ENCODE measurements at places on chromosomes 4 and X.

DNA sequence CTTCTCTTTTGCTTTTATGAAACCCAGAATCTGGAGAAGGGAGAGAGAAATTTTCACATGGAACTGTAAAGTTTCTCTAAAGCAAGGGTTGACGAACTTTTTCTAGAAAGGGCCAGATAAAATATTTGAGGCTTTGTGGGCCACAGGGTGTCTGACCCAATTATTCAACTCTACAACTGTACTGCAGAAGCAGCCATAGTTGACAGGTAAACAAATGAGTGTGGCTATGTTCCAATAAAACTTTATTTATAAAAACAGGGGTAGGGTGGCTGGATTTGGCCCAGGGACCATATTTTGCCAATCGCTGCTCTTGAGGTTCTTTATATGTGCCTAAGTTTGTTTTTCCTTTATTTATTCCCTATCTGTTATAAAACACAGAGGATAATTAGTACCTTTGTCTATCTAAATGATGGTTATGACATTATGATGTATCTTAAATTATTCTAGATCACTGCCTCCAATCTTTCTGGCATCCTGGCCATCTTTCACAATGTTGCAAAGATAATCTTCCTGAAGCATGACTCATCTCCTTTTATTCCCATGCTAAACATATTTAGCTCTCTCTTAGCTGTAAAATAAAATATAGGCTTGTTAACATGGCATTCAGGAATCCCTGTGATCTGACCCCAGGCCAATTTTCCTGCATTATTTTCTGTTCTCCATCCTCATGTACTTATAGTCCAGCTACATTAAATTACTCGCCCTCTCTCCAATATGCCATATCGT is 106.8 kb upstream of the CBLL2 start:
- DNase-seq, result no peak

DNA sequence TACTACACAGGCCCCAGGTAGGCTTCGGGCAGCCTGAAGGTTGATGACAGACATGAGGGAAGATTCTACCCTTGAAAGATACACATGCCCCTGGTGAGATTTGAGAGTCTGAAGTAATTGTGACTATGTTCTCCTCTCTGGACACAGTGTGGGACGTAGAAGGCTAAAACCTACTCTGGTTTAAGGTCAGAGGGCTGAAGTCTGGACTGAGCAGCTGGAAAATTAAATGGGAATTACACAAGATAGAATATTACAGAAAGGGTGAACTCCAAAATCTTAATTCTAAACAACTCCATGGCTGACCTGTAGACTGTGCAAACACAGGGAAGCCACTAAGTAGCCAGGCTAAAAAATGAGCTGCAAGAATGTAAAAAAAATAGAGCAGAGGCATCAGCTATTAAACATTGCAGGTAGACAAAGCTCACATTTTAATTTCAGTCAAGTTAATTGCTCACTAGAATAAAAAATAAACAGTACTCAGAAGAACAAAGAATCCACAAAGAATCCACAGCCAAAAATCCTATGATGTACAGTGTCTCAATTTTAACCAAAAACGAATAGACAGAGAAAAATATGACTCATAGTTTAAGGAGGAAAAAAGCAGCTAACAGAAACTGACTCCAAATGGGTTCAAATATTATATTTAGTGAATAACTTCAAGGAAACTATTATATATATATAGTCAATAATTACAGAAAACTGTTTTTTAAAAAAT is 170.4 kb downstream of the PCDH18 start:
- no peak for DNase-seq

DNA sequence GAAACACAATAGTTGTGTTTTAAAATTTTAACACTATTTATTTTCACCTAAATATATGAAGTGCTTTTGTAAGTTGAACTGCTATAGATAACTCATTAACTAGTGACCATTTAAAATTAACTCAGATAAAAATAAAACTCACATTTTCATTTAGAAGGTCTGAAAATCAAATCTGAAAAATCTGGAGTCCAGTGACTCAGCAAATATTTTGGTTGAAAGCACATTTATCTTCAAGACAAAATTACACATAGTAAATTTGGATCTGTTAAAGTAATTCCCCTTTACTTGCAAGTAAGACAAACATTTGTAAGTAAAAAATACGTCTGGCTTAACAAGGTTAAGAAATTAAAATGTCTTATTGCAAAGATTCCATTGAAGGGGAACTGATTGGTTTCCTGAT is 589.1 kb downstream of the TRIML1 start:
- no peak for DNase-seq

DNA sequence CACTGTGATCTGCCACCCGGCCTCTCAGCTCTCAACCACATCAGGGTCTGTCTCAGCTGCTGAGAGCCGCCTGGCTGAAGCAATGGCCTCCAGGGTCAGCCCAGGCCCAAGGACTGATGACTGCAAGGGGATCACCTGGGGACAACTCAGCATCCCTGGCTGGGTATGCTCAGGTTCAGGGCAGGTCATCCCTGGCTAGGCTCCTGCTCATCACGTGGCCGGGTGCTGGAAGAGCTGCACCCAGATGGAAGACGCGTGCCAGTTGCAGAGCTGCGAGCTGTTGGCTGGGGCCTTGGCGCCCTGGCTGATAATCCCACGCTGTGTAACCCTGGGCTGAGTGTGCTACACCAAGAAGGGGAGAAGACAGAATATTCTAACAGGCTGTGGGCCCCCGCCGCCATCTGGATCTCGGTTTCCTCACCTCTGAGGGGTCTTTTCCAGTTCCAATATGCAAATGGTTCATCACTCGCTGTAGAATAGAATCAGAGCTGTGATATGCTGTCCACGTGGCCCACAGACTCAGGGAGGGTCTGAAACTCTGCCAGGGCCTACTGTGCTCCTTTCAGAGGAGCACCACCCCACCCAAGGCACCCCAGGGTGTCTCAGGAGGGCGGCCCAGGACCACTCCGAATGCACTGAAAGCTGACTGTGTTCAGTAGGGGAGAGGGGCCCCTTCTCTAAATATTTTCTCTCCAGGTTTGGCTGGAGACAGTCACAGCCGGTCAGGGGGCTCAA is 338.8 kb downstream of the BCOR start:
- no peak for DNase-seq

DNA sequence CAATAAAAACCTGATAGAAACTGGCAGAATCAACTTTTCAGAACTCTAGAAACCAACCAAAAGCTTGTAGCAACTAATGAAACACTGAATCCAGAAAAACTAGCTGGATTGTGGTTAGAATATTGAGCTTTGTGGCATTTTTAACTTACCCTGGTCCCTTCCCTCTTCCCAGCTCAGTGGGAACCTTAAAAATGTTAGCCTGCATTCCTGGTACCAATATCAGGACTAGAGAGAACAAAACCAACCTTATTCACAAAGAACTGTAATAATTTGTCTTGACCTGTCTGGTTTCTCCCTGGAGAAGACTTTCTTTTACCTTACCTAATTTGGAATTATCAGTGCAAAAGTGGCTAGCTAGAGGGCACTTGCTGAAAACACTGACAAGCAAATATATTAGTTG is 21.2 kb downstream of the SH3D19 start:
- no peak for DNase-seq

GRCh38 chrX:5155301-5155700 is 1073.4 kb downstream of the NLGN4X start:
- no peak for DNase-seq

- no peak for DNase-seq
Measured at GRCh38 chrX:143429131-143429530, 88.1 kb downstream of the SPANXN3 start.

- DNase-seq, result no peak
Measured at GRCh38 chr4:182827954-182828353, 89.2 kb downstream of the DCTD start.

- DNase-seq, result no peak
Measured at GRCh38 chr4:89134775-89135319, 23.5 kb downstream of the TIGD2 start.

DNA sequence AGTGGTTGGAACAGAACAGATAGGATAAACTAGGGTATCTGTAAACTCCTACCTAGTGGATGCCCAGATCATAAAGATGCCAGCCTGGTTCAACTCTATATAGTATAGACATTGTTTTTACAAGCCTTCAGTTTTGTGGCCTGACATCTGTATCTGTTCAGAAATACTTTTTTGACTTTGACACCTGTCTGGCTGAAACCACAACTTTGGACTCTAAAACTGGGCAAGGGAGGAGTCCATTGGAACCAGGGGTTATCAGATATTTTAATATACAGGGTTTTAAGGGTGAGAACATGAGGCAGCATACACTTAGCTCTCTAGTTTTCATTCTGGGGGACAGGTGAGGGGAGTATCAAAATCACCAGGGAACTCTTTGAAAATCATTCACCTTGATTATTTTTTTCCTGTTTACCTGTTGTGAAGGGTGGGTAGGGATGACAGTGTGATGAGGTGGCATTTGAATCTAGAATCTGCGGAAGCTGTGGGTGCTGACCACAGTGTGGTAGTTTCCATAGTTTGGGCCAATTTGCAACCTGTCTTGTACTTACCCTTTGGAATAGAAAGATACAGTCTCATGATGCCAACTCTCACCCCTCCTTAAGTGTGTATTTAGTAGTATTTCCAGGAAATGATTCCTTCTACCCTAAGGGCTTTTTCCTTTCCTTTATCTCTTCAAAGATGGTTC is 20.6 kb downstream of the GAB1 start:
- no peak for DNase-seq

GRCh38 chrX:23736030-23736429 is 7.0 kb downstream of the ACOT9 start:
- DNase-seq, result no peak

GRCh38 chrX:138034136-138034535 is 468.2 kb downstream of the ZIC3 start:
- peak; percentile 1 for DNase-seq

DNA sequence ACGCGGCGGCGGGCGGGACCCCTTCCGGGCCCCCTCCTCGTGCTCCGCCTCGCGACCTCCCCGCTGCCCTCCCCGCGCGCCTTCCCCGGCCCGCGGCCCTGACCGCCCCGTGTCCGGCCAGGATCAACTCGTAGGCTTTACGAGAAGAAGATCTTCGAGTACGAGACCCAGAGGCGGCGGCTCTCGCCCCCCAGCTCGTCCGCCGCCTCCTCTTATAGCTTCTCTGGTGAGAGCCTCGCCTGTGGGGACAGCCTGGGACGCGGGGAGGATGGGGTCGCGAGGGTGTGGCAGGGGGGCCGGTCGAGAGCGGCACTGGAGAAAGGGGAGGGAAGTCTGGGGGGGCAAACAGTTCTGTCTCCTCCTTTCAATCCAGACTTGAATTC is 465 bp downstream of the EMD start:
- DNase-seq, result no peak

DNA sequence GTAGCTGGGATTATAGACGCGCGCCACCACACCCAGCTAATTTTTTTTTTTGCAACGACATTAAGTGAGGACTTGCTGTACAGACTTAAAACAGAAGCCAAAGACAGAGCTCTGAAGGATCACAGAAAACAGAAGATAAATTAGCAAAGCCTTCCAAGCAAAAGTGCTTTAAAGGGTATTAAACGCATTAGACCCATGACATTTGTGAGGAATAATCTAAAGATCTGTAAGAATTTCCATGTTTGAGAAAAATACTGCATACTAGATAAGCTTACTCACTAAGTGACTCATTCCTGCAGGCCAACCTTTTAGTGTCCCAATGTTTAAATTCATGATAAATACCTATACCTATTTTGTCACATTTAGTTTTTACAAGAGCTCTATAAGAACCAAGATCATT is 27.4 kb downstream of the SMARCA1 start:
- no peak for DNase-seq

DNA sequence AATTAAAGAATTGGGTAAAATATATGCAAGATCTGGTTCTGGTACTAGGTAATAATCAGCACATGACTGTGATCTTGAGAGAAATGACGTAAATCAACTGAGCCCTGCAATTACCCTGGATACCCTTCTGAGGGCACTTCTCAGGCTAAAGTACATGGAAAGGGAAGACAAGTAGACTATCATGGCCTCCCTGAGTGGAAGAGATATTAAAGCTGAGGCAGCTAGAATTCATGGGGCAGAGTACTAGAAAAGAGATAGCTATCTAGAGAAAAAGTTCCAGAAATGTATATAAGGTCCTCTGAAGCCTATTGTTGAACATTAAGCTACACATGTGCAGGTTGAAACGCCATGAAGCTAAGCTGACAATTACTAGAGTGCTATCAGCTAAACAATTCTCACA is 249.6 kb downstream of the NKX6-1 start:
- DNase-seq, result no peak

DNA sequence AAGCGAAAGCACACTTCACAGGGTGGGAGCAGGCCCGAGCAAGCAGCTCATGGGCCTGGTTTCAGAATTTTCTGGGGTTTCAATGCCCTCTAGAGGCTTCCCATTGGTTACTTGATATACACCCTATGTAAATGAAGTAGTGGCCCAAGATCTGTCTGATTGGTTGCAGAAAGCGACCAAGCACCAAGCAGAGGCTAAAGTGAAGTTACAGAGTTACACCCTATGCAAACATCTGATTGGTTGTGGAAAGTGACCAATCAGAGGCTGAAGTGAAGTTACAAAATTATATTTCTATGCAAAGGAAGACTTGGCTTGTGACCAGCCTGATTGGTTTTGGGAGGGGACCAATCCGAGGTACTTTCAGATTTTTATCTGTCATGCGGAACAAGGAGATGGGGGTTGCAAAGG is 8.2 kb downstream of the FHIP1A start:
- DNase-seq, result no peak

DNA sequence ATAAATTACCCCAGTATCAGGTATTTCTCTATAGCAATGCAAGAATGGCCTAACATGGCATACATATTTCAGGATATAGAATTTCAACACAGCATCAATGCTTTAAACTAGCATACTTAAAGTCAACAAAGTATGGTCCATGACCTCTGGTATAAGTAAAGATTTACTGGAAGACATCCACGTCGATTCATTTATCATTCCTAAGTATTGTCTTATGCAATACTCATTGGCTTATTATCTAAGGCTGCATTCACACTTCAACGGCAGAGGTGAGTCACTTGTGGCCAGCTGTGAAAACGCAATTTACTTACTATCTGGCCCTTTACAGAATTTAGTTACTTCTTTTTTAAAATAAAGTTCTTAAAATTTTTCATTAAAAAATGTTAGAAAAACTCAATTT is 42.6 kb downstream of the ADGRA3 start:
- DNase-seq, result peak; percentile 66

- DNase-seq, result no peak
Measured at GRCh38 chr4:48121180-48121579, 12.9 kb downstream of the TXK start.

- no peak for DNase-seq
Measured at GRCh38 chr4:12499693-12500092, 984.4 kb downstream of the RAB28 start.

DNA sequence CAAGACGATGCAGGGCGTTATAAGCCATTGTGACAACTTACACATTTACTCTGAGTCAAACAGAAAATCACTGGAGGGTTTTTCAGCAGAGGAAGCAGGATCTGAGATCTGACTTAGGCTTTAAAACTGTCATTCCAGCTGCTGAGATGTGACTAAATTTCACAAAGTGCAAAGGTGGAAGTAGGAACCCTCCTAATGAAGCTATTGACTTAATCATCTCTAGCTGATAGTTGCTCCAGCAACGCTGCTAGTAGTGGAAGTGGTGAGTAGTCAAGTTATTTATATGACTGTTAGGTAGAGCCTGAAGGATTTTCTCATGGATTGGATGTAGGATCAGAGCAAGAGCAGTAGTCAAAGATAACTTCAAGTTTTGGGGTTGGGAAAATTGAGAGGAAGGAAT is 218.6 kb downstream of the GRID2 start:
- DNase-seq, result no peak

- DNase-seq, result peak; percentile 5
Measured at GRCh38 chrX:134911348-134911747, 79.4 kb upstream of the SMIM10 start.

- peak; percentile 77 for DNase-seq
Measured at GRCh38 chr4:163166041-163166579, 580 bp downstream of the NAF1 start.

Data from hematopoietic multipotent progenitor cell treated with erythropoietin and hydrocortisone succinate and interleukin-3 and kit ligand, for 6 days (in vitro differentiated cells).